HT-29 (cell line): ENCODE measurements at places on chromosomes 5 and 9. TPM values are rescaled to one million over a fixed set of nuclear protein-coding genes. Genes with fewer than 3 reads are reported as not detected.

Gene OLFML2A
- 0.21 TPM in 1 of 2 replicates, not detected in the other for total RNA-seq

- DNase-seq = no peak
Measured at GRCh38 chr9:126113176-126113575, 213.5 kb upstream of the MVB12B start.

- no peak for DNase-seq
Measured at GRCh38 chr5:116696366-116696765, 121.7 kb upstream of the SEMA6A start.

GRCh38 chr9:83081846-83082245 is 18.9 kb upstream of the RASEF start:
- no peak for DNase-seq
